AG20443 (cell line): ENCODE measurements at places on chromosomes 5 and 9.

GRCh38 chr9:29144476-29144875, 1571.2 kb upstream of the C9orf72 start:
- no peak for DNase-seq

- DNase-seq, result peak; percentile 86
Observed at GRCh38 chr5:173615884-173616576, 420 bp downstream of the BOD1 start.

DNA sequence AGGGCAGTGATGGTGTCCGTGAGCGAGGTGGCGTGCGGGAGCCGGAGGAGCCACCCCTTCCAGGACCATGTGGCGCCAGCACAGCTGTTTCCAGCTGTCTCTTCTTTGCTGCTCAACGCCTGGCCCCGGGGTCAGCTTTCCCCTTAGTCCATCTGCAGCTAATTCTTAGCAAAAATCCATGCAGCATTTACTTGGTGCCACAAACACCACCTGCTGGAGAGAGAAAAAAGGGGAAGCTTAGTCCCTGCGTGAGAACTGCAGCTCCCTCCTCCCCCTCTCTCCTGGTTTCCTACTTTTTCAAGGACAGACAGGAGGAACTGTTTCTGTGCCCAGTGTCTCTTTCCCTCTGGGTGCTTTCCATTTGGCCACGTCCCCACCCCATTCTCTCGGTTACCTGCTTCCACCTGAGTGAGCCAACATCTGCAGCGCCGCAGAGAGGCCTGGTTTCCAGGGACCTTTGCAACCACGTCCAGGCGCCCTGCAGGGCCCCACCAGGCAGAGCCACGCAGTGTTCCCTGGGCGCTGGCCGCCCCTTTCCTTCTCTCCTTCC, 3.4 kb downstream of the SLC6A19 start:
- DNase-seq, result no peak

- no peak for DNase-seq
Observed at GRCh38 chr5:104569621-104570020, 1007.0 kb upstream of the NUDT12 start.

DNA sequence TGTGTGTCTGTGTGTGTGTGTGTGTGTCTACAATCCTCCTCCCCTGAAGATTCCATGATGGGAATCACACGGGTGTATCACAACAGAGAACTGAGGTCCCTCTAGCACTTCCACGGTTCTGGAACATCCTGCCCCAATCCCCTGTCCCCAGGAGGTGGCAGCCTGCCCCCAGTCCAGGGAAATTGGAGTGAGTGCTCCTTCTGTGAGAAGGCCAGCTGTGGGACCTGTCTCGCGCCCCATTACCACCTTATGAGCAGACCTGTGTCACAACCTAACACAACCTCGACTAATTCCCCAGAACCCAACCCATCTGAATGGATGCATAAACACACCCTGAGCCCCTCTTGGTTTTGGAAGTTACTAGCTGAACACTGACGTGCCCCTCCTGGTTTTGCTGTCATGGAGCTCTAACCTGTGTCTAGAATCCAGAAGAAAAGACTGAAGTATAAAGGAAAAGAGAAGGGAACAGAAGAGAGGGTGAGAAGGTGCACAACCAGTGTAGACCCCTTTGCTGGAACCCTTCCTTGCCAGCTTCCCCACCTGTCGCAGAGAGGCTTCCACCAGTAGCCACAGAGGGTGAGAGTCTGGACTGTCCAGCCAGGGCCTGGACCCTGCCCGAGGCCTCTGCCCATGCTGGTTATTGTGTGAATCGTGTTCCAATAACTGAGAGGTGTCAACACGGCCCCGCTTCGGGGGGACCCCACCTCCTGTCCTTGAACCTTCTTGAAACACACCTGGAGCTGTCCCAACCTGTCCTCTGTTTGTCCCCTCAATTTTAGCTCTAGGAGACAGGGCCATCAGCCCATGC, 3.4 kb downstream of the BTNL9 start:
- DNase-seq, result no peak

DNA sequence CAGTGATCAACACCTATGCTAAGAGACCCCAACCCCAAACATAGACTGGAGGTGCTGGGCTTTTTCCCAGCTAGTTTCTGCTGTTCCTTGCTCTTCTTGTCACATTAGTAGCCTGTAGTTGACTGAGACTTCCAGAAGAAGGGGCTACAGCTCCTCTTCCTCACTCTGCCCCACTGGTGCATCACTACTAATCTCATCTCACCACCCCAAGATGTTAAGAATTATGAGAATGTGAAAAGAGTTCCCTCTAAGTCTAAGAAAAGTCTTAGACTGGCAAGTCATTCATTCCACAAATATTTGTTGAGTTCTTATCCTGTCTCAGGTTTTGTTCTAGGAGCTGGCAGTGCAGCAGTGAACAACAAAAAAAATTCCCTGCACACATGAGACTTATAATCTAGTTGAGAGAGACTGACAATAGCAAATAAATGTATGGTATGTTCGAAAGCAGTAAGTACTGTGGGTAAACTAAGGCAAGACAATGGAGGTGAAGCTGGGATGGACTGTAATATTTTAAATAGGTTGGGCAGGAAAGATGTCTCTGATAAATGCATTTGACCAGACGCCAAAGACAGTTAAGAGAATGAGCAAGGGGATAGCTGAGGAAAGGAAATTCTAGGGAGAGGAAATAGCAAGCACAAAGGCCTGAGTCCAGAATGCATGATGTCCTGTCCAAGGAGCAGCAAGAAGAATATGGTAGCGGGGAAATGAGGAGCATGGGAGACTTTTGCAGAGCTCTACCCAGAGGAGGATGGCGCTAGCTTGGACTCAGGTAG, 92.3 kb downstream of the PTCD2 start:
- peak; percentile 67 for DNase-seq

DNA sequence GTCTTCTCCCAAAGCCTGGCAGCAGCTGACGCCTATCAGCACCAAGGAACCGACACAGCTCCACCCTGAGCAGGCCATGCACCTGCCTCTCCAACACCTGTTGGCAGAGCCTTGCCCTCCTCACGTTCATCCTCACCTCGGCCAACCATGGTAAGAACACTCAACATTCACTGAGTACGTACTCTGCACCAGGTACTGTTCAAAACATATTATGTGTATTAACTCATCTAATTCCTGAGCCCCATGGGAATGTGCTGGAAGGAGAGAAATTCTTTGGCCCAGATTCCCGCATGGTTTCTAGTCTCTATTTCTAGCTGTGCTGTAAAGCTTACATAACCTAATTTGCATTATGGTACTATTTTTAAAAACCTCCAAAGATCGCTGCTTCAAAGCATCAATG, 86.1 kb downstream of the GPR21 start:
- DNase-seq, result no peak

GRCh38 chr9:19102181-19102630, 498 bp downstream of the HAUS6 start:
- peak; percentile 32 for DNase-seq

DNA sequence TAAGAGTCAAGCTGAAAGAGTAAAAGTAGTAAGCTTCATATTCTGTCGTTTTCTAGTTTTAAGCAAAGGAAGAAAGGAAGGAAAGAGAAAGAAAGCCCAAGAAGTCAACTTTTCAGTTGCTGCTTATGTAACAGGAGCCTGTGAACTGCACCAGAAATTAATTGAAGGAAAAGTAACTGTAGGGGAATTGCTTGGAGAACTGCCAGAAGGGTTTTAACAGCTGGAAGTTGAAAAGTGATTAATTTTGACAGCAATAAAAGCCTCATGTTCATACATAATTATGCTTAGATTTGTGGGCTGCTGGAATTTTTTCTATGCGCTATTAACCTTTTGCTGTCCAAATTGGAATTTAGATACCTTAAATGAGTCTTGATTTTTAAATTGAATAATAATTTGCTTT, 255.7 kb downstream of the ENC1 start:
- DNase-seq, result no peak

- no peak for DNase-seq
Observed at GRCh38 chr5:38650540-38650939, 94.1 kb upstream of the LIFR start.

GRCh38 chr5:159330131-159330800, at the start of gene IL12B:
Gene IL12B, minus strand, starts transcription at chr5:159330487. Its CDS starts 3,705 bp downstream, at chr5:159326782.
- DNase-seq, result peak; percentile 56

- DNase-seq, result no peak
Observed at GRCh38 chr9:3040761-3041160, 196.9 kb upstream of the PUM3 start.

GRCh38 chr5:39249069-39249468, 29.7 kb upstream of the FYB1 start:
- no peak for DNase-seq

GRCh38 chr9:34518110-34518616, 4.6 kb downstream of the ENHO start:
- DNase-seq, result no peak

- no peak for DNase-seq
Observed at GRCh38 chr9:126363250-126363649, 36.6 kb downstream of the MVB12B start.
